ENCODE measurements at places on chromosomes 7 and 10.

DNA sequence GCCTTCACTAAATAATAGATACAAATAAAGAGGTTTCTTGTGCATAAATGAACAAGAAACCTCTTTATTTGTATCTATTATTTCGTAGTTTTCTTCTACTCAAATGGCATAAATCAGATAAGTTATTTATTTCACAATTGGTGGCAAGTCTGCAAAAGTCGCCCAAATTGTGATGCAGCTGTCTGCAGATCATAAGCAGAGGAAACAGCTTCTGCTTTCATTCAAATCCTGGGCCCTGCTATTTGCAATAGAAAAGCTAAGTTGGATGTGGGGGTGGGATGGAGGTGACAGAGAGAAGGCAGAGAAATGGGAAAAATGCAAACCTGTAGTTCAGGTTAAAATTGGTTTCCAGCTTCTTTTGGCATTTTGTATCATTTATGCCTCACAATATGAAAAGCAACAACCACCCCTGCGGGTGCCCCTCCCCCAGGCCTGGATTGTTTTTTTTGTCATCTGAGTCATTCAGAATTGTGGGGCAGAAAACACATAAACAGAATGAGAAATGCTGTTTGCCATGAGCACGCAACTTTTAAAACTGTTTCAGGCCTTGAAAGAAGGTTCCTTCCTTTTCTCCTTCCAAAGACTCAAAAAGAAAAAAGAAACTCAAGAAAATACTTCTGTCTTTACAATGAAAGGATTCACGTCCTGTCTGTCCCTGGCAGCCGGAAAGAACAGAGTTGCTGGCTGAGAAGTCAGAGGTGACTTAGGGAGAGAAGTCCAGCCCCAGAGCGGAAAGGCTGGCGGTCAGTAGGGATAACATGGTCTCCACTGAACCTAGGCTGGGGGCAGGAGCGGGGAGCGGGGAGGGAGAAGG, 132.9 kb downstream of the BAMBI start:
- DNase-seq = no peak

- no peak for DNase-seq
Measured at GRCh38 chr7:95517870-95518269, 32.1 kb downstream of the ASB4 start.

DNA sequence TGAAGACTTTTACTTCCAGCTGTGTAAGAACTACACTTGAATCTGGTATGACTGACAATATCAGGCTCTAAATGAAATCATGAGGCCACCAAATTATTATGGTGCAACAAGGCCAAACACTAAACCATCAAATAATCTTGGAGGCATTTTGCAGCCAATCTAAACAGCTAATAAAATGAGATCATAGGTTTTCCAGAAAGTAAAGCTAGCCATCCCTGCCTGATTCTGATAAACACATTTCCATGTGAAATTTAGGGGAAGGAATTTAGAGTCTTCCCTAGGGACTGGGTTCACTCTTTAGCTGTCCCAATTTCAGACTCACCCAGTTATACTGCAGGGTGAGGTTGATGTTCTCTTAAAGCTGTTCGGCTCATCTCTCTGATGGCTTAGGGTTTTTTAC, 190.3 kb upstream of the TMEM196 start:
- no peak for DNase-seq

DNA sequence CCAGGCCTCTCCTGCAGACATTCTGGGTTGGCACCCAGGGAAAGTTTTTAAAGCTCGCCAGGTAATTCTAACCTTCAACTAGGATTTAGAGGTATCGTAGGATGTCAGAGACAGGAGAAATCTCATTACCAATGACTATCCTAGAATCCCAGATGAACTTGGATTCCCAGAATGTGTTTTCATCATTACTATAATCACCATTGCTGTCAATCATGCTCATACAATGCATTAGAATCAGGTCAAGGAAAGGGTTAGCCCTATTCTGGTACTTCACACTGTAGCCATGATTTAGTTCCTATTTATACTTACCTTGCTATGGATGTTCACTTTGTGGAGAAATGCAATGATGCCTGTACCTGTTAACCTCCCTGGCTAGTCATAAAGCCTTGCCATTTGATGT, 67.0 kb upstream of the GPR158 start:
- DNase-seq = no peak

DNA sequence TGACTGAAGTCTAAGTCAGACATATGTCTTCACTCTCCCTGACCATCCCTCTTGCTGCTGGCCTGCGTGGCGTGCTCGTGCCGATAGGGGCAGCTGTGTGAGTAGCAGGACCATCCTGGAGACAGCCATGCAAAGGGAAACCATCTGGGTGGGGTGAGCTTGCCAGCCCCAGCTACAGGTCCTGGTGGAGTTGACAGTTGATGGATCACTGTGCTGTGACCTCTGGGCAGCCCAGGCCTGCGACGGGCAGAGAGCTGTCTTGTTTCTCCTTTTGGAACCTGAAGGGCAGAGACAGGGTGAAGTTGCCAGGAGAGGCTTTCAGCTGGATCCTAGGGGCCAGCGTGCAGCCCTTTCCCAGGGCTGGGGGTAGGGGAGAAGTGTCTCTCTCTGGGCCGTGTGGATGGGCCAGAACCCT, 44.7 kb downstream of the GRK5 start:
- no peak for DNase-seq

- peak; percentile 9 for DNase-seq
Measured at GRCh38 chr10:16681521-16681920, 135.7 kb downstream of the RSU1 start.

GRCh38 chr10:7795605-7796004, 7.6 kb downstream of the ATP5F1C start:
- DNase-seq = peak; percentile 68

GRCh38 chr10:45308707-45309106, 6.7 kb downstream of the OR13A1 start:
- no peak for DNase-seq

DNA sequence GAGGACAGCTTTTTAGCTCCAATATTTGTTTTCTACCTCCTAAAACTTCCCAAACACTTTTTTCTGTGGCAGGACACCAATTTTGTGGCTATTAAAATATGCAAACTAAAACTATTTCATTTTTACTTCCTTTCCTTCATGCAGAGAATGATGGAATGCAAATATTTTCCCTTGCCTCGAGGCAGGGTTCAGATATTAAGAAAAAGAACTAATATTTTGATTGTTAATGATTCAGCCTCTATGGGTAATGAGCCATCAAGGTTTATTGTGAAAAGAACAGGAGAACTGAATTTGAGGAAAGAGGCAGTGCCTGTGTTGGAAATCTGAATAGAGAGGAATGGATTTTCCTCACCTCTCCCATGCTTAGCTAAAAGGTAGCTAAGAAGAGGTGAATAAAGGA, 43.1 kb upstream of the CASD1 start:
- no peak for DNase-seq

DNA sequence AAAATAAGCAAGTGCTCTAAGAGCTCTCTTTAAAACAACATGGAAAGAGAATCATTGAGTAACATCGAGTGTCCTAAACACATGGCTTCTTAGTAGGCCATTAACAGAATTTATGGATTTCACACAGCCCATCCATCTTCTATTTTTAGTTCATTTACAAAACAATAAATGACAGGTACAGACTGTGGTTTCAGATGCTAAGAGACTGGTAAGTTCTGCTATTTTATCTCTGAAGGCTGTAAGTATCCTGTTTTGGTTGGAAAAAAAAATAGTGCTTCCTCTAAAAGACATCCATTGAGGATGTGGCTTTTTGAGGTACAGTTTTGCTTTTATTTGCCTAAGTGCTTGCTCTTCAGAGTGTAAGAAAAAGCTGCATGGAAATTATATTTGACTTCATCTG, 27.4 kb upstream of the GNAI1 start:
- no peak for DNase-seq

DNA sequence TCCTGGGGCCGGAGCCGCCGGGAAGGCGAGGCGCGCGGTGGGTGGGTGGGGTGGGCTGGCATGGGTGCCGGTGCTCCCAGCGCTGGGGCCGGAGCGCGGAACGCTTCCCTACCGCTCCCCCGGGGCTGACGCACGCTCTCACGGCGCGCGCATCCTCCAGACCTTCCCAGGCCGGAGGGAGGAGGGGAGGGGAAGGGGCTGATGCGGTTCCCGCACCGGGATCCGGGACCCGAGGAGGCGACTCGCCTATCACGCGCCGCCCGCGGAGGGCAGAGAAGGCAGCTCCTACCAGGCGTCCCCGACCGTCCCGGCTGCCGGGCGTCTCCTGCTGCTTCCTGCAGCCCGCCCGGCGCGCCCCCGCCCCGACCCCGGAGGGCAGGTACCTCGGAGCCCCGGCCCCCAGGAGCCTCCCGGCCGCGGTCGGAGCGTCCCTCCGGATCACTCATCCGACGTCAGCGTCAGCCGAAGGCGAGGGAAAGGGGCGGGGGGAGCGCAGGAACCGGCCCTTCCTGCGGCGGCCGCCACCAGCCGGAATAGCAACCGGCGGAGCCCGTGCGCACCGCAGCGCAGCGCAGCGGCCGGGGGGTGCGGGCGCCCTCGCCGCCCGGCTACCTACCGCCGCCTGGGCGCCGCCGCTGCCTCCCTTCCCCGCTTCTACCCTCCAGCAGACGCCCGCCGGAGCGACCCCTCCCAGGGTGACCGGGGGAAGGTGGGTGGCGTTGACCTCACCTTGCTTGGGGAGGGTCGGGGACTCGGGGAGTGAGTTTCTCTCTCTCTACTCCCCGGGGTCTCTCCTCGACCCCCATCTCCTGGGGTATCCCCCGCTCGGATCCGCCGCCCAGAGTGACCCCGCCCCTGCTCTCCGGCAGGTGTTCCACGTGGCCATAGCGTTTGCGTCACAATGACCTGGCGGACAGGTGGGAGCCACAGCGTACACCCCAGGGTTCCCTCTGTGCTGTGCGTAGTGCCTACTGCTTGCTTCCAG, at the start of gene ICA1:
Gene ICA1, minus strand, starts transcription at position 457 of the 985 bp plus-strand sequence. CDS start 26,241 bp downstream, outside the sequence.
- DNase-seq = peak; percentile 10

GRCh38 chr10:101305320-101306241, 48.4 kb upstream of the BTRC start:
- DNase-seq = no peak

DNA sequence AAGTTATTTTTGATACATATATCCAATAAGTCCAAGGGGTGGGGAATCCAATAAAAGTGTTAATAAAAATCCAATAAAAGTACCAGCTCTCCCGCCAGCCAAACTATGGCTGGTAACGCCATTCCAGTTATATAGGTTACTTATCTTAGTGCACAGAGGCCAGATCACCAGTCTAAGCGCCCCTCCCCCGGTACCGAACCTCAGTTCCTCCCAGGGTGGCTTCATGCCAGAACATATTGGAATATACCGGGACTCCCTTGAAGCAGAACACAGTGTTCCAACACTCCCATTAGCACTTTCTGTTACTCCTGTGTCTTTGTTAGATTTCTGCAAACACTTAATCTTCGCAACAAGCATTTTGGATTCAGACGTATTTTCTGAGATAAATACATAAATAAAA, 7.5 kb downstream of the FBH1 start:
- DNase-seq = no peak

DNA sequence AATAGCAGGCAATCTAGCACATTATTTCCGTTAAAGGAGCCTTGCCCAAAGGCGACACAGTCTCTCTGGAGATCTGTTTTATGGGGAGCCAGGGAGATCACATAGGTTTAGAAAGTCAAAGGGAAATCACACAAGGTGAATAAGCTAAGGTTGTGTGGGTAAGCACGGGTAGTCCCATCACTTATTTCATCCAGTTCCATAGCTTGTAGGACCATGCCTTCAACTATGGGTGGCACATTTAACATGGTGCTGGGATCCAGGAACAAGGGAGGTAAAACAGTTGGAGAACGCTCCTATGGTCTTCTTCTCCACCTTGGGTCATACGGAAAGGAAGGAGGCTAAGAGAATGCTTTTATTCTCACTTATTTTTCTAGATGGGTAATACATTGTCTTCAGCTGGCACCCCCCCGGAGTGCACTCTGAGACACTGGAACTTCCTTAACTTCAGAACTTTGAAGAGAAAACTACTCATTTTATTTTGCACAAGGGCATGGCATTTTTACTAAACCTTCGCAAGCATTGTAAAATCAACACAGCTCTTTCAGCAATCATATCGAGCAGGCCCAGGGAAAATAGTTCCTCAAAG, 435.4 kb downstream of the KIF20B start:
- no peak for DNase-seq

GRCh38 chr7:152924238-152924637, 164.7 kb downstream of the ACTR3B start:
- DNase-seq = no peak

- DNase-seq = no peak
Measured at GRCh38 chr10:78981970-78982281, 86.8 kb upstream of the ZMIZ1 start.

Measured in brain microvascular endothelial cell (primary cell).